ENCODE measurements at places on chromosomes 12 and 14.
A peak's percentile ranks its signal among the peaks of the same experiment; 100 is the strongest.

DNA sequence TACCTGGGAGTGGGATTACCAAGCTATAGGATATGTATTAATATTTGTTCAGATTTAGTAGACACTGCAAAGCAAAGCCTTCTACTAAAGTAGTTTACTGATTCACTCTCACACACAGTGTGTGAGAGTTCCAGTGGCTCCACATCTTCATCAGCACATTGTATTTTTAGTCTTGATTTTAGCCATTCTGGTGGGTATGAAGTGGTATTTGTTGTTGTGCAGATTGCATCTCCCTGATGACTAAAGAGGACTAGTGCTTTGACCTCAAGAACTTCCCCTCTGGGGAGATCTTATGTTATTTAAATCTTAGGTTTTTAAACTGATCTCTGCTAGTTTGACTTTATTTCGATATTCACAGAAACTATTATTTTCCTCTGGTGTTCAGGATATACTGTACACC is 479.7 kb upstream of the RGS6 start:
- DNase-seq, result no peak

- DNase-seq, result no peak
These were observed 21.0 kb downstream of the CFAP54 start for GRCh38 chr12:96510306-96510764.

GRCh38 chr12:18684430-18684829 is 53.4 kb downstream of the PLCZ1 start:
- no peak for DNase-seq

DNA sequence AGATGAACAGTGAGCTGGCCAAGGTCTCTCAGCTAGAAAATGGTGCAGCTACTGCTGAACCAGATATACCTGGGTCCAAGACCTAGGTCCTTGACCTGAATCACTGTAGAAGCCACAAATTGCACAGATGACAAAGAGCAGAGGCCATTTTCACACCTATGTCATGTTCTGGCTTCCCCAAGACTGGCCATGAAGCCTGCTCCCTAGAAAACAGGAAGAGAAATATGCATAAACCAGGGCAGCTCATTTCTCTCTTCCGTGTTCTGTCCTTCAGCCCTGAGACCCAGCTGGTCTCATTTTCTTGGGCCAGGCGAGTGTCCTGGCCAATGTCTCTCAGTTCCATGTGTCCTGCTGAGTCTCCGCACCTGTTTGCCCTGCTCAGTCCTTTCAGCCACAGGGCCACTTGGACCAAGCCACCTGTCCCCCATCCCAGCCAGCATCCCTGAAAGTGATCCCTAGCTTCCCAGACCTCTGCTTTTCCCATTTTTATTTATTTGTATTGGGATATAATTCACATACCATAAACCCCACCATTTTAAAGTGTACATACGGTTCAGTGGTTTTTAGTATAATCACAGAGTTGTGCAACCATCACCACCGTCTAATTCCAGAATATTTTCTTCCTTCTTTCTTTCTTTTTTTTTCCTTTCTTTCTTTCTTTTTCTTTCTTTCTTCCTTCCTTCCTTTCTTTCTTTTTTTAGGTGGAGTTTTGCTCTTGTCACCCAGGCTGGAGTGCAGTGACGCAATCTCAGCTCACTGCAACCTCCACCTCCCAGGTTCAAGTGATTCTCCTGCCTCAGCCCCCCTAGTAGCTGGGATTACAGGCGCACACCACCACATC is 27.0 kb downstream of the P2RX7 start:
- no peak for DNase-seq

DNA sequence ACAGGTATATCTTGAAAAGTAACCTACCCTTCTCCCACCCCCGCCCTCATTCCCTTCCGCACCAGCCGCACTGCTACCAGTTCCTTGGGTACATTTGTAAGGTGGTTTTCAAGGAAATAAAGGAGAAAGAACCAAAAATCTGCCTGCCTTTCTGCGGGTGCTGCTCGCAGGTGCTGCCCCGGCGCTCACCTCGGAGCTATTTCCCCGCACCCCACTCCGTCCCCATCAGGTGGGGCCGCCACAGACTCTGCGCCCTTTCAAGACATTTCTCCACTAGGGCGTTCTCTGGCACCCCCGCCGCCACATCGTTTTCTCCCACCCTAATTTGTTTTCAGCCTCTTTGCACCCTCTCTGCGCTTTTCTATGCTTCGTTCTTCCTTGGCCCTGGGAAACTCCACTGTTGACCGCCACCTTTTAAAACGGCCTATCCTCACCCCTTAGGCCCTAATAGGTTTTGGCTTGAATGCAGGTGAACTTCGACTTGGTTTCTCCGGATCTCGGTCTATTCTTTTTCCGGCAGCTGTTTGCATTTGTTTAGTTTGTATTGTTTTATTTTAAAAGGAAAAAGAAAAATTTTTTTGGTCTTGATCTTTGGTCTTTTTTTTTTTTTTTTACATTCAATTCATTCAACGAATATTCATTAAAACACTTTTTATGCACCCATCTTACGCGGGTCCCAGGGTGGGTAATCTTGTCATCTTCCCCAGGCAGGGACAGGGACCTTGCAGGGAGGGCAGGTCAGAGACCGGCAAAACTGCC is 3.0 kb downstream of the VSX2 start:
- peak; percentile 66 for DNase-seq

DNA sequence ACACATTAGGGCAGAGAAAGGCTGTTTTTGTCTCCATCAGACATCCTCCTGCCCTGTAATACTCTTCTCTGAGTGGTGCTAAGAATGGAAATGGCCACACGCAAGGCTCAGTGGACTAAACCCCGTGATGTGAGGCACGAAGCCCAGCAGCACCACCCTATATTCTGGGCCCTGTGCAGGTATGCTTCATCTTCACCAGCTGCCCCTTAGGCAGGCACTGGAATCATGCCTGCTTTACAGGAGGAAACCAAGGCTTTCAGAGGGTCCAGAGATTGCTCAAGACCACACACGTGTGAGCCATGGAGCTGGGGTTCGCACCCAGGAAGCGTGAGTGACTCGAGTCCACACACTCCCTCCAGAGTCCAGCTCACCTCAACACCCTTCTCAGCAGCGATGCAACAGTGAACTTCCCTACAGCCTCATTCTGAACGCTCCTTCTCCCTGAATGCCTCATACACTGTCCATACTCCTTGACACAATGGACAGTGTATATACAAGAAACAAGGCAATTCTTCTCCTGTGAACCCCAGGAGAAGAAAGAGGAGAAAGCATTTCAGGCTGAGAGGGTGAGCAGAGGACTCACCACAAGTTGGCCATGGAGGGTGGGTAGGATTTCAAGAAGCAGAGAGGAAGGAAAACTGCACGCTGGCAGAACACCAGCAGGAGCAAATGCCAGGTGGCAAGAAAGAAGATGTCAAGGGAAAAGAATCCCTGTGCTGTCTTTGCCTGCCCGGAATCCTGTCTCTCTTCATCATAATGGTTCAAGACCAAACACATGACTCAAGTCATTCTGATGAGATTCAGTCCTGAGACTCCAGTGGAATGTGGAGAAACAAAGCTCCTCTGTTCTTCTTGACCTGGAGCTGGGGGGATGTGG is 39.1 kb downstream of the NT5DC3 start:
- DNase-seq, result no peak

- peak; percentile 73 for DNase-seq
These were observed 22.3 kb upstream of the CTDSP2 start for GRCh38 chr12:57868851-57869268.

- no peak for DNase-seq
These were observed 67.5 kb downstream of the CHST11 start for GRCh38 chr12:104524034-104524832.

DNA sequence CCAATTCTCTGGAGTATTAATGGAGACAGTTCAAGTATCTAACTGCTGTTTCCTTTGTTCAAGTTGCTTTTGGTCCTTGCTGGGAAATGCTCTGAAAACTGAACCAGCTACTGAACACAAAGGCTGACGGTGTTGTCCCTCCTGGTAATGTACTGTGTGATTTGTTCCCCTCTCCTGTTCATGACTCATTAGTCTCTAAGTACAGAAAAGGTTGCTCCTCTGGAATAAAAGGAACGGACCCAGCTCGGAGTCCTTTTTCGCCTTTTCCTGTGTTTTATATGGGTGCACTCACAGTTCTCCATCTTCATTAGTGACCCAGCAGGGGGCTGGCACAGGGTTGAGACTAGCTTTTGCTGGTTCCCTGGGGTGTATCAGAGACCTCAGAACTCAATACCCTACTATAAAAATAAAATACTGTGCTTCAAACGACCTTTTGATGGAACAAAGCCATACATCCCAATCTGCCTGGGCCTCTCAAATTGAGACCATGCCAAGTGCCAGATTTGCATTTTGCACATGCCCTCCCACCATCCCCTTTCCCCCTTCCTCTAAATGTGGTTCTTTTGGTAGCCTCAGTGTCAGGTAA is 269.7 kb downstream of the RAD51B start:
- DNase-seq, result no peak

- DNase-seq, result peak; percentile 44
These were observed 87.3 kb downstream of the PHLDA1 start for GRCh38 chr12:75944097-75944904.

DNA sequence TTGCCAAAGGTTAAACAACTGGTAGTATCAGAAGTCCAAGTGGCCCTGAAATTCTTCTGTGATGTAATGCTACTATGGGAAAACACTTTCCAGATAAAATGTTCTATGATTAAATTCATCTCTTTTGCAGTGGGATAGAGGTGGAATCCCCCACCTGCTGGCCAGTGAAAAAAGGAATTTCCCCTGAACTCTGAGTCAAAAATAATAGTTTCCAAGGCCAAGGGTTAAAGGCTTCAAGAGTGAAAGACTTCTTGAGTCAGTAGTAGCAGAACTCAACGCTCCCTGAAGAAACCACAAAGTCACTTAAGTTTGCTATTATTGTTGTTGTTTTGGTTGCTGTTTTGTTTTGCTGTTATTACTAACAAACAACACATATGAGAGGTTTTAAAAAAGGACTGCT is 330.8 kb downstream of the SOX5 start:
- DNase-seq, result no peak

GRCh38 chr12:52319097-52319496 is 2.1 kb downstream of the KRT83 start:
- DNase-seq, result peak; percentile 72
